ENCODE measurements at places on chromosomes 7 and 10. TPM values are rescaled to one million over a fixed set of nuclear protein-coding genes. Genes with fewer than 3 reads are reported as not detected.

The CLDN4 gene
- total RNA-seq: not detected

DNA sequence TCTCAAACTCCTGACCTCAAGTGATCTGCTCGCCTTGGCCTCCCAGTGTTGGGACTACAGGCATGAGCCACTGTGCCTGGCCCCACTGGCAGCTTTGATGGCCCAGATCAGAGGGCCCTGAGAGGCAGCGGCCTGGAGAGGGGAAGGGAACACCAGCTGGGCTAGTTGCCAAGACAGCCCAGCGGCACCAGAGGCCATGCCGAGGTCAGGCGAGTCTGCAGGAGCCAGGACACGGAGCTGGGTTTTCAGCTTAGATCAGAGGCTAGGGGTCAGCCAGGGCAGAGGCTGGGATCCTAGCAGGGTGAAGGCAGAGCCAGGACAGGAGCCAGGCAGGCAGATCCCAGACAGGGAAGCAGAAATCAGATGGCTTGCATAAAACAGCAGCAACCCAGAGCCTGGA is 92.9 kb downstream of the MYL10 start:
- DNase-seq: no peak

DNA sequence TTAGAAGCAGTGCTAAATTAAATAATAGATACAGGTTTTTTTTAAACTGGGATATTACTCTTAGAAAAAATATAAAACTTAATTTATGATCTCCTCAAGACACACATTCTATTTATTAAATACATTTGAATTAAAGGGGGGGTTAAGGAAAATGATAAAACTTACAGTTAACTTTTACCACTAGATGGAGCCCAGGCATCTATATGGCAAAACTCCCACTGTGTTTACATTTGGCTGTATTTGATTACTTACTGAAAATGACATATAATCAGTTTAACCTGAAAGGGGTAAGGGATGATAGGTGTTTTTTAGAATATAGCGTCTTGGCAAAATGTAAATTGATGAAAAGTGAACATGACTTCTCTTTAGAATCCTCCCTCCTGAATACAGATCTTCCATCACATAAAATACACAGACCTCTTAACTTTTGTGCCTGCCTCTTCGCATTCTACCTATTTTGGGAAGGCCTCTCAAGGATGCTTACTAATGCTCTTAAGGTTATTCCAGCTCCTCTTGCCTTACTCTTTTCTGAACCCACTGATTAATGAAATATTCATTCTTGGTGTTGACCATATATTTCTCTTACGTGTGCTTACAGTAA is 235.7 kb downstream of the AGMO start:
- no peak for DNase-seq

DNA sequence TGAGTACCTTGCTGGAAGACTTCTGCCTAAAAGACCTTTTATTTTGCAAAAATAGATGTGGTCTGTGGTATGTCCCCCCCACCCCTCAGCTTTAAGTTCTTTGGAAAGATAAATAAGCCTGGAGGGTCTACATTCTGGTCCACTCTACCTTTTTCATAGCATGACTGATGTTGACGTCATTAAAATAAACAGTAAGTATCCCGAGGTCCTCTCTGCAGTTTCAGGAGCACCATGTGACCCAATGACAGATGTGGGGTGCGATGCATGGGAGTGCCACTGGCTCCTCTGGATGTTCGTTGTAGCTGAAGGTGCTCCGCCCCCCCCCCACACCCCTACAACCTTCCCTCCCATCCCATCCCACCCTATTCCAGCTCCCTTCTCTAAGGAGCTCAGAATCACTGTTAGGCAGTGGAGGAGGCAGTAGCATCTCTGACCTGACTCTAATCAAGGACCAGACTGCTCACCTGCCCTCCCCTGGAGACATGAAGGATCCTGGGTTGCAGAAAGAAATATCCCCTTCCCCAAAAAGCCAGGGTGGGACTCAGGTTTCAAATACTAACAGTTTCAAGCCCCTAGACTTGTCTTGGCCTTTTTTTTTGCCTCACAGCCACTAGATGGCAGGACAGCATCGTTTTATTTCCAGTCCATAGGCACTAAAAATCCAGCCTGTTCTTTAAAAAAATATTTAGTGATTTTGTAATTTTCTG is 25.1 kb downstream of the CASP7 start:
- DNase-seq: no peak

GRCh38 chr10:60334991-60335390 is 54.7 kb downstream of the ANK3 start:
- no peak for DNase-seq

Data from cardiac septum (tissue), 1 donor.